ENCODE measurements at places on chromosomes 3 and 15.

DNA sequence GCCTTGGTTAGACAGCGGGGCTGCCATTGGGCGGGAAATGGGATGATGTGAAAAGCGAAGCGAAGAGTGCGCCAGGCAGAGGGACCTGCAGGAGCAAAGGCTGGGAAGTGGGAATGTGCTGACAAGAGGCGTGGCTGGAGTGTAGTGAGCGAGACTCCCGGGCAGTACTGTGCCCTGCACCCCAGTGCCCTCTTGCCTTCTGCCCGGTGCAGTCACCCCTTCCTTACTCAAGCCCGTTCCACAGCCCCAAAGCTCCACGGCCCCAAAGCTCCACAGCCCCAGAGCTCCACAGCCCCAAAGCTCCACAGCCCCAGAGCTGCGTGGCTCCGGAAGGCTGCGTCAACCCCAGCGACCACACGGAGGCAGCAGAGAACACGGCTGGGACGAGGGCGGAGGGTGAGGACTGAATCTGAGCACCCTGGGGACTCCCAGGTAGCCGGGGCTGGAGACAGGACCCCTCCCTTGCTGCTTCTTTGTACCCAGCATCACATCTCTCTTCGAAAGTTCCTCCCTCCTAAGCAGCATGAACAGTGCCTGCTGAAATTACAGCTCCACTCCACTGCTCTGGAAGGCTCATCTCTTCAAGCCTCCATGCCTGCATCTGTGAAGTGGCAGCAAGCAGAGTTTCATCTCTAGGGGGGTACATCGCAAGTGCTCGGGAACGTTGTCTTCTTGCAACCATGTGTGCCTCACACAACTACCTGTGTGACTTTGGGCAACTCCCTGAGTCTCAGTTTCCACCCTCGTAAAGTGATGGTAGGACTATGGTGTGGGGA lies 108.9 kb downstream of the FBLN2 start:
- DNase-seq = peak; percentile 61

DNA sequence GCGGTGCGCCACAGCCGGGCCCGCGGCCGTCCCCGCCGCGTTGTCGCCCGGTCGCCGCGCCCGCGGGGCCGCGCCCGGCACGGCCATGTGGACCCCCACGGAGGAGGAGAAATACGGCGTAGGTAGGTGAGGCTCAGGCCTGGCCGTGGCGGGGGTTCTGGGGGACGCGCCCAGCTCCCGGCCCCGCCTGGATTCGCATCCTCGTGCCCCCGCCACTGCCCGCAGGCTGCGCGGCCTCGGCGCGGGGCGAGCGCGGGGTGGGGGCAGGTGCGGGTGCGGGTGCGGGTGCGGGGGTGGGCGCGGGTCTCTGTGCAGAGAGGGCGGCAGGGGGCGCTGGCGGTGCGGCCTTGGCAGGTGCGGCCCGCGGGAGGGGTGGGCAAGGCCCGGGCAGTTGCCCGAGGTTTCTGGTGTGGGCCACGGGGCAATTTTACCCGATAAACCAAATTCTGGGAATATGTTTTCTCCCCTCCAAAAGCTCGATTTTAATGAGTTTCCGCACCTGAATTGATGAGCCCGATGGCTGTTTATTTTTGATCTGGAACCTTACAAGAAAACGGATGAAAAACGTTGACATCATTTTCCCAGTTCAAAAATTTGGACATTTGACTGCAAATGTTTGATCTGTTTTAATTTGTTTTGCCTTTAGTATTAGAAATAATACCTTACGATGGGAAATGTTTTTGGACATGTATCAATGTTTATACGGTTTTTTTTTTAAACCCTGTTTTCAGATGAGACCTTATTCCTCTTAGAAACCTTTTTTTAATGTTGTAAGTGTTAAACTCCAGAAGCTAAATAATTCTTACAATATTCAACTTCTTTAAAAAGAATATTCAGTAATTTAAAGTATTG lies 678 bp downstream of the DOCK3 start:
- peak; percentile 46 for DNase-seq

DNA sequence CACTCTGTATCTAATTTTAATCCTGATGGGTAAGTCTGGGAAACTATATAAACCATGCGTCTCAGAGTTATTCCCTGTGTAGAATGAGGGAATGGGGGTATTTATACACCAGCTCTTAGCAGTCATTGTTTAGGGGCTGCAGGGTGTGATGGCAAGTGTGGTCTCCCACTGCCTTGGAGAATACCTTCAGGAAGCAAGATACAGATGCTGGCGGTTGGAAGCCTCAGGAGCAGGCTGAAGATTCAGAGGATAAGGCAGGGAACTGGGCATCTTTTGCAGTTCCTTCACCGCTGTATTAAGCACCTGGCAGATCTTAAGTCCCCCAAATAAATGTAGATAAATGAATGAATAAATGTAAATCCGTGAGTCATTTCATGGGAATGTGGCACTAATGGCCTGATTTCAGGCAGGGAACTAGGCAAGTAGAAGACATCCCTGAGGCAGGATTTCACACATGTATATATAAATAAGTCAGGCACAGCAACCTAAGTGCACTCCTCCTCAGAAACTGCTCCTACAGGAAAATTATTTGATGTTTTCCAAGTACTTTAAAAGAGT lies 209.2 kb upstream of the GADL1 start:
- no peak for DNase-seq

DNA sequence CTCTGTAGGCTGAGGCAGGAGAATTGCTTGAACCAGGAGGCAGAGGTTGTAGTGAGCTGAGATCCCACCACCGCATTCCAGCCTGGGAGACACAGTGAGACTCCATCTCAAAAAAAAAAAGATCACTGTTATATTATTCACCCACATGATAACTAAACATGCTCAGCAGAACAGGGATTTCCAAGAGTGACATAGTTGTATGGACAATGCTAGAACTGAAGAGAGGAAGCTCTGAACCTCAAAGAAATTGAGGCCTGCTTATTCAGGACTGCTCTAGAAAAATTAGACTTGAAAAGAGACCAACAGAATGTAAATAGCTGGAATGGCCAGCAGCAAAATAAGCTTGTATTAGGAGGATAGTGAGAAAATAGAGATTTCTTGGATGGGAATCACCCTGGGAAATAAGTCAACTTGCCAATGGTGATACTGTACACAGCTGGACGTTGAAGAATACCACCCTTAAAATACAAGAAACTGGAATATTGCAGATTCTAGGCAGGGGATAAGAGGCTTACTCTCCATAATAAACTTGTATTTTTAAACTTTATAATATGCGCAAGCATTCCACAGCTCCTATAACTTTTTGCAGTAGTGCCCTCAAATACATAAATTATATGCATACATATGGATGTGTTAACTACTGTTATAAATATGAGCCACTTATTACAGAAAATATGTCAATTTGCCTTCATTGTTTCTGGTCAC lies 28.2 kb downstream of the PIK3CB start:
- DNase-seq = no peak

DNA sequence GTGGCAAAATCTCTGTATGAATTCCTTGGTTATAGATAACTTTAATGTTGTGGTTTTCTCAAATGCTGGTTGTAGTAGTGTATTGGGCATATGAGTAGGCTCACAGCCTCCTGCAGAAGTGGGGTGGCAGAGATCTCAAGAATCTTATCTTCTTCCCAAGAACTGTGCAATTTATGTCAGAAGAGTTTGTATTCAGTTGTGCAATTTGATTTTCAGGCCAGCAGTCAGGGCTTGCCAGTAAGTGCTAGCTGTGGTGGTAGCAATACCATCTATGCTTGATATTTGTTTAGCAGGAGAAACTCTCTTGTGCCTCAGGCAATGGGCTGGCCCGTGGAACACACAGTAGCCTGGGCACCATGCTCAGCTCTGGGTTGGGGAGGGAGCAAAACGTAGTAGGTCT lies 58.4 kb upstream of the GOLIM4 start:
- DNase-seq = no peak

- DNase-seq = no peak
Measured at GRCh38 chr3:181723625-181724191, 12.0 kb downstream of the SOX2 start.

- peak; percentile 87 for DNase-seq
Measured at GRCh38 chr15:89472785-89473256, 23.6 kb downstream of the RHCG start.

GRCh38 chr3:139394116-139394515 lies 4.7 kb upstream of the COPB2 start:
- DNase-seq = peak; percentile 31

- DNase-seq = no peak
Measured at GRCh38 chr3:16059081-16059537, 115.4 kb upstream of the GALNT15 start.

- no peak for DNase-seq
Measured at GRCh38 chr15:51801391-51801835, 28.0 kb upstream of the TMOD3 start.

- peak; percentile 41 for DNase-seq
Measured at GRCh38 chr3:20054549-20054987, 14.3 kb downstream of the KAT2B start.

DNA sequence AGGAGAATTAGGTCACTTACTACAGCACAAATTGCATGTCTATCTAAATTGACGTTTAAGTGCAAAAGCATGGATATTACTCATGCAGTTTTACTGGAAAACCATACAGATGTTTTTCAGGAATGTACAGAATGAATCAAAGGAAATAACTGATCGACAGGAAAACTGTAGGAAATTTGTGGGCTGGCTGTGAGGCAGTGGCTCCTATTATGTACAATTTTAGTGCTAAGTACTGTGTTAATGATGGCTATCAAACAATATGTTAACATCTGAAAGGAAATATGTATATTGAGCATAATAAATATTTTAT lies 6.9 kb downstream of the NUDT16 start:
- DNase-seq = no peak

- no peak for DNase-seq
Measured at GRCh38 chr3:134797741-134798451, 2.8 kb downstream of the EPHB1 start.

- no peak for DNase-seq
Measured at GRCh38 chr15:66029650-66030049, 160.4 kb downstream of the RAB11A start.

GRCh38 chr3:37223141-37223558 lies 48.8 kb upstream of the LRRFIP2 start:
- no peak for DNase-seq

GRCh38 chr15:64807751-64808222 lies 17.7 kb downstream of the PIF1 start:
- no peak for DNase-seq

DNA sequence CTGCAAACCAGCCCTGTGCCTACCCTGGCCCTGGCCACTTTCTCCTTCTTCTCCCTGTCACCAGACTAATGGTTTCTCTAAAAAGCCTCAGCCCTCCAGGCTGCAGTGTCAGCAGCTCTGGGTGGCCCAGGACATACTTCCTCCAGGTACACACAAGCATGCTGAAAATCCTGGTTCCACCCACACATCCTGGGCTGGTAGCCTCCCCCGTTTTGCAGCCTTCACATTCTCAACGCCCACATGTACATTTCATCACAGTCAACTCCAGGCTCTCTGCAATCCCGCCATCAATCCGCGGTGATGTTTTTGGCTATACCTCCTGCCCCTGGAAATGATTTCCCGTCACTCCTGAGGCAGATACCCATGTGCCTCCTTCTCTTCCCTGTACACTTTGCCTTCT lies 59.4 kb downstream of the MAGEF1 start:
- peak; percentile 55 for DNase-seq

DNA sequence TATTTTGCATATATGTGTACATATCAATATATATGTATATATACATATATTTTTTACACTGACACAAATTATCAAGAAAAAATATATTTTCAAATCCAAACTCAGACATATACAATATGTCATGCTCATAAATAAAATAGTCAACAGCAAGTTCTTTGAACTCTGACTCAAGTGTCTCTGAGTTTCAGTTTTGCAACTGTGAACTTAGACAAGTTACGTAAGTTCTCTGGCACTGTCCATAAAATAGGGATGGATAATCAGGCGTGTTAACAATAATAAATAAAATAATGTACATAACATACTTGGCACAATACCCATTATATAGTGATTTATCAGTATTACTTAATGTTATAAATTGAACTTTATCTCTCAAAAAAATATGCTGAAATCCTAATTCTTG lies 12.1 kb upstream of the XRN1 start:
- DNase-seq = no peak

- DNase-seq = peak; percentile 26
Measured at GRCh38 chr15:23467110-23467600, 20.1 kb upstream of the GOLGA6L2 start.

DNA sequence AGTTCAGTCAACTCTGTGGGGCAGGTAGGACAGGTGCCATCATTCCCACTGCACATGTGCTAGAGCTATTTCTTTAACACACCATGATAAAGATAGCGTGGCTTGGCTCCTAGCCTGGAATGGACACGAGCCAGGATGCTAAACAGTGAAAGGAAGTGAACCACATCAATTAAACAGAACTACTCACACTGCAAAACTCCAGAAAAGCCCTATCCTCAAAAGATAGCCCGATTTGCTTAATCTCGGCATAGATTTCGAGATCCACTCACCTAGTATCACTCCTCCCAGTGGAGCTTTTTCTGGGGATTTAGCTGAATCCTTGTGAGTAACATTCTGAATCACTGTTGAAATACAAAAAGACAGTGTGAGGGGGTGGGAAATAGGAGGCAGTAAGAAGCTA lies 118.0 kb downstream of the ABI3BP start:
- DNase-seq = no peak

GRCh38 chr15:90644952-90645725 lies 72.0 kb upstream of the BLM start:
- no peak for DNase-seq
